ENCODE measurements at places on chromosomes 11 and 22. TPM values are rescaled to one million over a fixed set of nuclear protein-coding genes. Genes with fewer than 3 reads are reported as not detected.

- DNase-seq = no peak
Measured at GRCh38 chr11:110318638-110319404, 22.4 kb upstream of the RDX start.

DNA sequence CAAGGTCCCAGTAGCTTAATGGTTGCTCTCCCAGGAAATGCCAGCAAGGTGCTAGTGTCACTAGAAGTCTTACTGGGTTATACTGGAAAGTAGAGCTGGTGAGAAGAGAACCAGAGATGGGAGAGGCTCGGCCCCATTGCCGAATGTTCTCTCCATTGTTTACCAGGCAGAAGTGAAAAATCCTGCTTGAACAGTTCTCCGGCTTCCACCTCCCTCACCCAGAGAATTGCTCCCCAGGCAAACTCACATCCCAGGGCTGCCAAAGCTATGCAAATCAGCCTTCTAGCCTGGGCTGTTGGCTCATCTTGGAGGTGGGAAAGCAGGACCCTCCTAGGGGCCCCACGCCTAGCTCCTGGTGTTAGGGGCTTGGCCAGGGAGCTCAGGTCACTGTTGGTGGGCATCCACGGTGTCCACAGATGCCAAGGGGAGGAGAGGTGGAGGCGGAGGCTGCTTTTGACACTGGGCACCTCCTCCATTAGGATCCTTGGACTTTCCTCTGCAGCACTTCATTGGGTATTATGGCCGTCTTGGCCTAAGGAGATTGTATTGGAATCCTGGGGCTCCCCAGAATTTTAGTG is 20.1 kb downstream of the POU2F3 start:
- no peak for DNase-seq

FAM111B gene
- 40.0 TPM for total RNA-seq

MIOX gene
- 0.30 TPM for total RNA-seq

DNA sequence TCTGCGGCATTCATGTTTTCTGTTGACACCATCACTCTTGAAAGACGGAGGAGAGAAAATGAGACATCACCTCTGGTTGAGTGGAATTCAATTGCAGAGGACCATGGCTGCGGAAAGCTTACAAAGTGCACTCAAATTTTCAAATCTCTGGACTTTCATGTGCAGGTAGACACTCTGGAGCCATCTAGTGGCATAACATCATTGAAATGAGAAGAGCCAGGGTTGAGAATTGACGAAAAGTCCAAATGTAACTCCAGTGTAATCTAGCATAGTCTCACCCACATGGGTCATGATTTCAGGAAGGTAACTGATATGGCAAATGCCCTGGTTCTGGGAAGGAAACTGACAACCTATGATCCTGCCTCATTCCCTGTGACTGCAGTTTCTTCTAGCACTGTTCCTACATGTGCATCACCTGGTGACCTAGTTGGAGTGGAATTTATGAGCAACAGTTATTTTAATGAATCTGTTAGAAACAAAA is 687.8 kb downstream of the KCNA4 start:
- DNase-seq = no peak

DNA sequence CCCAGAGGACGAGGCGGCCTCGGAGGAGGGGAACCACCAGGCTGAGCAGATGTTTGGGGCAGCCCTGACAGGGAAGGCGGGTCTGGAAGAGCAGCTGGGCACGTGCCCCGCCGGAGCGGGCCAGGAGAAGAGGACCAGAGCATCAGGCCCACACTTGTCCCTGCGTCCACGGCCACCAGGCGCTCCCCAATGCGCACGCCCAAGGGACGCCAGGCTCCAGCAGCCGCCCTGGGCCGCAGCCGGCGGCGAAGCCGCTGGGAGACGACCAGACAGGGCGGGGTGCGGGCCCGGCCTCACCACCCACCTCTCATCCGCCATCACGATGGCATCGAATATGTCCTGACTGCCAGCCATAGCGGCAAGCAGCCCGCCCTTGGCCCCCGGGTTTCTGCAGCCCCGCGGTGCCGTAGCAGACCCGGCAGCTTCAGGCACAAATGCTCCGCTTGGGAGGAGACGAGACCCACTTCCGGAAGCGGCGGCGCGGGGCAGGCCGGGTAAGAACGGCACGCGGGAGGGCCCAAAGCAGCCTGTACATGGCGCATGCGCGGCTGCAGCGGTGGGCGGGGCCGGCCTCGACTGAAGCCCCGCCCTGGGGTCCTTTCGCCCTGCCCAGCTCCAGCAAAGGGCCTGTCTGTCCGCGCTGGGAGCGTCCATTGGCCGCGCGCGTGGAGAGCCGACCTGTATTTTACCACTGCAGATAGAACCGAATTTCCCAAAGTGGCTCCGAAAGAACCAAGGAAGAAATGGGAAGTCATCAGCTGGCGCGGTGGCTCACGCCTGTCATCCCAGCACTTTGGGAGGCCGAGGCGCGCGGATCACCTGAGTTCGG is at the start of gene LTO1:
Gene LTO1, minus strand, starts transcription at position 468 of the 829 bp plus-strand sequence. Its CDS starts 114 bp downstream, at position 354.
- DNase-seq = peak; percentile 85

- no peak for DNase-seq
Measured at GRCh38 chr11:18715476-18715875, 10.5 kb downstream of the IGSF22 start.

DNA sequence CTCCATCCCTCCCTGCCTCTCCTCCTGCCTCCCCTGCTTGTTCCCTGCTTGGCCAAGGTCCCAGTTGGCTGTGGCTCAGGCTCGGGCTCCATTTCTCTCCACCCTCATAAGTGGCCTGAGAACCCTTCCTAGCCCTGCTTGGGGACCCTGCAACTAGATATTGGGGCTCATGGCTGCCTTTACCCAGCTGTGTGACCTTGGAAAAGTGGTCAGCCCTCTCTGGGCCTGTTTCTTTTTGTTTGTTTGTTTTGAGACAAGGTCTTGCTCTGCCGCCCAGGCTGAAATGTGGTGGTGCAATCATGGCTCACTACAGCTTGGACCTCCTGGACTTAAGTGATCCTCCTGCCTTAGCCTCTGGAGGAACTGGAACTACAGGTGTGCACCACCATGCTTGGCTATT is 20.3 kb upstream of the CABP2 start:
- no peak for DNase-seq
